ENCODE measurements at places on chromosomes 5 and 9.

GRCh38 chr5:16057277-16057676, 122.3 kb downstream of the MARCHF11 start:
- DNase-seq = no peak

DNA sequence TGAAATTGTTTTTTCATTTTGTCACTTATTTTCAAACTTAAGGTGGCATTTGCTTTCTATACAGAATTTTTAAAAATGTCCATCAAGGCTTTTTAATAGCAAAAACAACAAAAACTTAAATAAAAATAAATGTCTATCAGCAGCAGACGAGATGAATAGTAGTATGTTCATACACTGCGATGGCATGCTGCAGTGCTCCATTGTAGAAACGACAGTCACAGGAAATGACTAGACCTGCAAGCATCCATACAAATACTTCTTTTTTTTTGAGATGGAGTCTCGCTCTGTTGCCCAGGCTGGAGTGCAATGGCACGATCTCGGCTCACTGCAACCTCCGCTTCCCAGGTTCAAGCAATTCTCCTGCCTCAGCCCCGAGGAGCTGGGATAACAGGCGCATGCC, 41.4 kb downstream of the COL23A1 start:
- no peak for DNase-seq

GRCh38 chr5:169970911-169971765, 9.2 kb downstream of the INSYN2B start:
- DNase-seq = no peak

DNA sequence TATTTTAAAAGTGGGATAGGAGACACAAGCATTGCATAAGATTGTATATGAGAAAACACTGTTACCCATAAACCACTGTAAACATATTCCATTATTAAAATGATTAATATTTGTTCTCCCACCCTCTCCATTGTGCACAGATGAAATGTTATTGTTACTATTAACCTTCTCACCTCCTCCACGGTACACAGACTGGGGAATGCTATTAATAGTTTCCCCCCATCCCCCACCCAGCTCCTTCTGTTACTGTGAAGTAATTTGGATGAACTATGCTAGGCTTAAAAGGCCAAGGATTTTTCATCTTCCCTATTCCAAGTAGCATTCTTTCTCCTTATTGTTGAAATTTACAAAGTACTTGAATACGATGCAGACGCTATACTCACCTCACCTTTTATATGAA, 91.4 kb downstream of the JAKMIP2 start:
- DNase-seq = no peak

GRCh38 chr5:80600943-80601693, 31.0 kb upstream of the ANKRD34B start:
- no peak for DNase-seq

Measured in stimulated activated CD4-positive, alpha-beta T cell treated with anti-CD3 and anti-CD28 coated beads, Interleukin-15, amount 100 ng/mL, for 48 hours (primary cell).